Stimulated activated CD8-positive, alpha-beta memory T cell treated with anti-CD3 and anti-CD28 coated beads, Interleukin-15, amount 100 ng/mL, for 48 hours (primary cell): ENCODE measurements at places on chromosomes 4 and X.

- DNase-seq: no peak
These were observed 4.4 kb downstream of the ANAPC10 start for GRCh38 chr4:145093638-145094037.

DNA sequence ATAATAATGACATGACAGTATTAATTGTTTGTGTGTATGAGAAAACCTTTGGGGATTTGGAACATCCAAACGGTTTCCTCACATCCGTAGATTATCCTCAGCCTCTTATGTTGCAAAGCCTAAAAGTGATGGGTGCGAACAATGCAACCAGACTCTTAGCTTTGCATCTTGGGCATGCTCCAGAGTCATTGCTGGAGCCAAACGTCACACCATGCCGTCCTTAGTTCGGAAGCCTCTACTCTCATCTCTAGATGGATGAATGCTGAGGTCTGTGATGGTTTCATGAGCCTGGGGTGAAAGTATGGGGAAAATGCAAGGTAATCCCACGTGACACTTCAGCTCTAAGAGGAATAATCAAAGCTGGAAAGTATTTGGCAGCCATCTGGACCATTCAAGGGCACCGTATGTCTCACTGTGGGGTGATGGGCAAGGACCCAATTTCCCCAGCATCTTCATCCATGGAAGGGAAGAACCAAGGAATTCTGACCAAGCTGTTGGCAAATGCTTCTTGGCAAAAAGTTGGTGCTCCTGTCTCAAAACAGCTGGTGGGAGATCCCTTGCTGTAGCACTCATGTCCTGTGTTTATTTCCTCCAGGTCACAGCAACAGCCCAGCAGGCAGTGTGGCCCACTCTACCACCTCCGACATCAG lies 6.3 kb upstream of the RTL5 start:
- no peak for DNase-seq

DNA sequence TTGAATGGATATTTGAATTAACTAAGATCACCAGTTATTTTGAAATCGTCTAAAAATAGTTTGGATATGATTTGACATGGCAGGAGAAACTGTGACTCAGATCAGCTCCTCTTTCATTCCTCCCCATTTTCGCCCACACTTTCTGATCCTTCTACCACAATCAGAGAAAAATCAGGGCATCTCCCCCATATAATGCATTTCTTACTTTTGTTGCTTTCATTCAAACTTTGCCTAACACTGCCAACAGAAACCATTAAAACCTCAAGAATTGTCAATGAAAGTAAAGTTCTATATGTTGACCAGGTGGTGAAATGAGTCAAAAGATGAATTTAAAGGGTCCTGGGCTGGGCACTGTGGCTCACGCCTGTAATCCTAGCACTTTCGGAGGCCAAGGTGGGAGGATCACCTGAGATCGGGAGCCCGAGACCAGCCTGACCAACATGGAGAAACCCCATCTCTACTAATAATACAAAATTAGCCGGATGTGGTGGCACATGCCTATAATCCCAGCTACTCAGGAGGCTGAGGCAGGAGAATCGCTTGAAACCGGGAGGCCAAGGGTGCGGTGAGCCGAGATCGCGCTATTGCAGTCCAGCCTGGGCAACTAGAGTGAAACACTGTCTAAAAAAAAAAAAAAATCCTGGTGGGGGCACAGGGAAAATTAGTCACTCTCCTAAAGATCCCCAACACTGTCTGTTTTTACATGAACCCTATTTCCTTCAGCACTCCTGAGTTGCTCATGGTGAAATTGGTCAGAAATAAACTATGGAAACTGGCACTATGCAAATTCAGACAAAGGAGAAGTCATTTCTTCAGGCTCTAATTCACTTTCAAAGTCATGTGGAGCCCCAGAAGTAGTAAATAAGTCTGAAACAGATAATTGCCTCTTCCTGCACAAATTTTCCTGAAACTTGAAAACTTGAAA lies 122.8 kb upstream of the NOCT start:
- DNase-seq: peak; percentile 3

DNA sequence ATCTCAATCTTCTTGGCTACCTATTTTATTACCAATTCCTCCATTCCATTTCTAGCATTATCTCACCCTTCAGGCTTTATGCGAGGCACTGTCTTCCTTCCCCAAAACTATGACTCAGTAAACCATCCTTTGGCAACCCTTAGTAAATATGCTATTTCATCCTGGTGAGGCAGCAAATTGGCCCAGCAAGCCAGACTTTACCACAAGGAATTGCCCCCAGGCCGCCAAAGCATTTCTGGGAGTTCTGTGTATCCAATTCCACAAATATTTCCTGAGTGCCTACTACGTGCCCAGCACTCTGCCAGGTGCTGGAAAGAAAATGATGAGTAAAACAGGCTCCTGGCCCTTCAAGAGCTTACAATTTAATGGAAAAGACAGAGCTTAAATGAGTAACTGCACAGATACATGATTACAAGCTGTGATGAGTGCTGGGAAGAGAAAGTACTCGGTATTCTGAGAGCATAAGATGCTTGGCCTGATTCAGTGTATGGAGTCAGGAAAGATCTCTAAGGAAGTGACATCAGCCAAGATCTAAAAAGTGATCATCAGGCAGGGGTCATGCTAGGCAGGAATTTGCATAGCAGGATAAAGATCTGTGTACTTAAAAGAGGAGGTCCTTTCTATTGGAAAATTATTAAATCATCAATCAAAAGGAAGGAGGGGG lies 193.8 kb downstream of the ADAMTS3 start:
- no peak for DNase-seq

GRCh38 chr4:41360214-41360920 lies 103.6 kb downstream of the UCHL1 start:
- DNase-seq: no peak

DNA sequence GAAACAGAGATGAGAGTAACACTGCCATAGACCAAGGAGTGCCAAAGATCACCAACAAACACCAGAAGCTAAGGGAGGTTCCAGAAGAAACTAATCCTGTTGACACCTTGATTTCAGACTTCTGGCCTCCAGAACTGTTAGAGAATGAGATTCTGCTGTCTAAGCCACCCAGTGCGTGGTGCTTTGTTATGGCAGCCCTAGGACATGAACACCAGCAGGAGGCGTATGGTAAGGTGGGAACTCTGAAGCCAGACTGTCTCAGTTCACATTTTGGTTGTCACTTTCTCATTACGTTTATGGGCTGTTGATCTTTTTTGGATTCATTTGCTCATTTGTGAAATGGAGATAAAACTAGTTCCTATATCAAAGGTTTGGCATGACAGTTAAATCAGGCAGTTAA lies 142.9 kb downstream of the DCHS2 start:
- DNase-seq: no peak

GRCh38 chrX:81355436-81355835 lies 153.5 kb downstream of the SH3BGRL start:
- DNase-seq: no peak

DNA sequence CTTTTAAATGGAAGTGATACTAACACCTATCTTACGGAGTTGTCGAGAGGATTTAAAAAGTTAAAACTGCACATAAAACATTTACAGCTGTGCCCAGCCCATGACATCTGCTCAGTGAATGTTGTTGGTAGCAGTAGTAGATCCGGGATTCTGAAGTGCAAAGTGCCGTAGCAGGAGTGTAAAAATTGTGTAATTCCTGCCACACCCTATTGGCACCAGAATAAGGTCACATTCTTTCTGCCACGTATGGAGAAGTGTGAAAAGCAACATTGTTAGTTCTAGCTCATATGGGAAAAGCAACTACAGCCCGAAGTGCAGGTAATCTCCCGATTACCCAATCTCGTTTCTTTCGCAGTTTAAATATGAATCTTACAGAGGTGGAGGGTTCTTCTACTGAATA lies 31.2 kb downstream of the PRIMPOL start:
- no peak for DNase-seq

DNA sequence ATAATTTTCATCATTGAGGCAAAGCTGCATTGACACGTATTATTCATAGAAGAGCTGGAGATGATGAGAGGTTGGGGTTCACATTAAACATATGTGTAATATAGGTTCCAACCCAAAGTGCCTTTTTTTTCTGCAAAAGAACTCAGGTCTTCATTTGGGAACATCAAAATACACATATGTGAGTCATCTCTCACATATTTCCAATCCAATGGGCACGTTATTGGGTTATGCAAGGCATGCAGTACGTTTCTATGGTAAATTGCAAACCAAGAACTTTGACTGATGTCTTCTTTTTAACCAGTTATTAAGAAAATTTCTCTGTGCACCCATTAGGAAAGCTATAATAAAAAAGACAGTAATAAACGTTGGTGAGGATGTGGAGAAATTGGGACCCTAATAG lies 150.3 kb upstream of the FAM9B start:
- DNase-seq: no peak

DNA sequence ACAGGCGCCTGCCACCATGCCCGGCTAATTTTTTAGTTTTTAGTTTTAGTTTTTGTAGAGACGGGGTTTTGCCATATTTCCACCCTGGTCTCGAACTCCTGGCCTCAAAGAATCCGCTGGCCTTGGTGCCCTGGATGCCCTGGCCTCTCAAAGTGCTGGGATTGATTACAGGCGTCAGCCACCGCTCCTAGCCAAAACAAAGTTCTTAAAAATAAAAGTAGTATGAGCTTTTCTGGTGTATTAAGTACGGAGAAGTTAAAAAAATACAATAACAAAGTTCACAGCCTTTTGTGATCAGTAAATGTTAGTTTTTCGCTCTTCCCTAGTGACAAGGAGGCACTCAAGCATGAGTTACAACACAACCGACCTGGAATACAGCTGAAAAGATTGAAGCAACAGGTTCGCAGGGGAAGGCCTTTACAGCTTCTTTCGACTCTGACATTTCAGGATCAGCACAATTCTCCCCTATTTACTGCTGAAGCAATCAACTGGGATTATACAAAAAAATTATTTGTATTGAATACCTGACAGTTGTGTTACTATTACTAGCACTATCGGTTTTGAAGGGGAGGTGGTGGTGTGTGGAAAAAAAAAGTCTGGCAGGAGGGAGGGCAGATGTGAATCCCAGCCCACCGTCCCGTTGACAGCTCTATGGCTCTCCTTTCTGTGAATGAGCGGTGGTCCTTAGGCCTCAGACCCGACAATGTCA lies 893 bp upstream of the METAP1 start:
- no peak for DNase-seq

- DNase-seq: no peak
These were observed 201.8 kb downstream of the AFAP1 start for GRCh38 chr4:7737752-7738457.

GRCh38 chrX:68895341-68895755 lies 66.5 kb downstream of the EFNB1 start:
- DNase-seq: no peak

GRCh38 chr4:6200011-6200921 lies at the start of gene JAKMIP1:
TSS of gene JAKMIP1 (minus strand) at chr4:6200549. CDS start at chr4:6112850, 87,699 bp downstream.
- peak; percentile 73 for DNase-seq

- no peak for DNase-seq
These were observed 14.8 kb upstream of the BBS7 start for GRCh38 chr4:121885115-121885514.

GRCh38 chr4:16691450-16691849 lies 207.0 kb downstream of the LDB2 start:
- DNase-seq: no peak

DNA sequence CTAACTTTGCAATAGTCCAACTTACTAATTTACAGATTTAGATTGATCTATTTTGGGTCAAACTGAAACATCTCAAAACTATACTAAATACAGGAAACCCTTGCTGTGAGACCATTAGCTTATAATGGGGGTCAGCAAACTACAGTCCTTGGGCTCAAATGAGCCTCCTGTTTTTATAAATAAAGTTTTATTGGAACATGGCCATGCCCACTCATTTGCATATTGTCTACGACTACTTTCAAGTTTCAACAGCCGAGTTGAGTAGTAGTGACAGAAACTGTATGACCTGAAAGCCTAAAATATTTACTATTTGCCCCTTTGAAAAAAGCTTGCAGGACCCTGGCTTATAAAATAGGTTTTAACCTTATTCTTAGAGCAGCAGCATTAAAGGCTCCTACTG lies 92.4 kb downstream of the C4orf51 start:
- DNase-seq: no peak

DNA sequence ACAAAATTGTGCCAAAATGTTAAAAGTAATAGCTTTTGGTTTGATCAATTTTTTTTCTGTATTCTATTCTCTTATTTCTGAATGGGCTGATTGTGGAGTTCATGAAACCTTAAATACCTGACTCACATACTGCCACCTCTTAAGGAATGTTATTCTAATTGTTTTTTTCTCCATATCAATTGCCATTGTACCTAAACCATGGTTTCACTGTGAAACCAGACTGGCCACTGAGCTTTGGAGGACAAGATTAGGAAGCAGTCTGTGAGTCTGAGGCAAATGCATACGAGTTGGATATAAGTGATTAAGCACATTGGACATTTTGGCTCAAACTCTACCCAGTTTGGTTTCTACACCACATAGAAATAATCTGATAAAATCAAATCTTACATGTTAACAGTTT lies 184.0 kb downstream of the IQCM start:
- DNase-seq: no peak
